ENCODE measurements at places on chromosomes 12 and 14.
A peak's percentile ranks its signal among the peaks of the same experiment; 100 is the strongest.

DNA sequence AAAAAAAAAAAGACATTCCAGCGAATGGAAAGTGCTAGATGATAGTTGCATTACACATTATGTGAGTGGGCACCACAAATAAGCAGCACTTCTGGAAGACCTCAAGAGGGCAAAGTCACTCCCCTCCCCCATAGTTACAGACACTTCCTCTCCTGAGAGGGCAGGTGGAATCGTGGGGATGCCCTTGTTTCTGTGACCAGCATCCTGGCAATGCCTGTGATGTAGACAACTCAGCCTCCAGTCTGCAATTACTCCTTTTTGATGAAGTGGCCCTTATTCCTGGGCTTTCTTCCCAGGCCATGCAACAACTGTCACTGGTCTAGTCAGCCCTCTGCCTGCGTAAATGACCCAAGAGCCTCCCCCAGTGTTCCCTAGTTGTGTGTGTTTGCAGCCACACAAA lies 104.8 kb downstream of the VRK1 start:
- no peak for DNase-seq

DNA sequence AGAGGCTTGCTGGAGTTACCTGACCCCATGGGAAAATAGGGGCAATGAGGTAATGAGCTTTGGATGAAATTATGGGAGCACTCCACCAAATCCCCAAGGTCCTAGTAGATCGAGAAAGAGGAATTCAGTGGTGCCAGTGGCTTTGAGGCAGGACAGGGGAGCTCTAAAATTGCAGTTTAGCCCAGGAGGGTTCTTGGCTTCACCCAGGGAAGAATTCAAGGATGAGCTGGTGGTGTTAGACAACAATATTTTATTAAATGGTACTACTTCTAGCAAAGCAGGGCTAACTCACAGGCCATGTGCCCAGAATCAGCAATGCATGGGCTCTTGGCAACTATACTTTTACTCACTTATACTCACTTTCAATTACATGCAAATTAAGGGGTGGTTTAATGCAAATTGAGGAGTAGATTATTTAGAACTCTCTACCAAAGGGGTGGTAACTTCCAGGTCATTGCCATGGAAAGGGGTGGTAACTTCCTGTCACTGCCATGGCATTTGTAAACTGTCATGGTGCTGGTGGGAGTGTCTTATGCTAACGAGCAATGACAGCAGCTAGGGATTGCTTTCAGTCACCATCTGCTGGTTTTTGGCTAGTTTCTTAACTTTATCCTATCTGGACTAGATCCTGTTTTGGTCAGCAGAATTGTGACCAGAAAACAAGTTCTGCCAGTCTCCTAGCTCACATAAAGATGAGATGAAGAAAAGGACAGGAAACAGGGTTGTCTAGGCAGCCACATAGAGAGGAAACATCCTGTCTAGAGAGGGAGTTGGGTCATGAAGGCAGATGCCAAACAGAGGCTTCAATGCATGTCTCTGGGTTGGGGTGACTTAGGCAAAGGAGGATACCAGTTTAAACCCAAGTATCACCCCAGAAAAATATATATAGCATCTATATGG lies 64.7 kb downstream of the ZNF641 start:
- DNase-seq: peak; percentile 42

DNA sequence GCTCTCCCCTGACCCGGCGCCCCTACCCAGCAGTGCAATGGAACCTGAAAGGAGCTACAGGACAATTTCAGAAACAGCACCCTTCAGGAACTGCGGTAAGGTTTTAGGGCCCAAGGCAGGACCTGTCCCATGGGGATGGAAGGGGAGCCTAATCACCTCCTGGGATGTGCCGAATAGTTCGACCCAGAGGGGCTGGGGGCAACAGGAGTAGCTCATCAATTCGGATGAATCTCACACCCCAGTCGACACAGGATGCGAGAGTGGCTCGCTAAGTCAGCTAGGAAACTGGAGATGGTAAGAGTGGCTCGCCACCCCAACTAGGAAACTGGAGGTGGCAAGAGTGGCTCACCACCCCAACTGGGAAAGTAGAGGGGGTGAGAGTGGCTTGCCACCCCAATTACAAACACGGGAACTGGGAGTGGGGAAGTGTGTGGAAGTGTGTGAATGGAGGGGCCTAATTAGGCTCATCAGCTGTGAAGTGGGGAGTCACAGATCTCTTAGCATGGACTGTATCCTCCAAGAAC lies 57.1 kb downstream of the DHRS2 start:
- no peak for DNase-seq

DNA sequence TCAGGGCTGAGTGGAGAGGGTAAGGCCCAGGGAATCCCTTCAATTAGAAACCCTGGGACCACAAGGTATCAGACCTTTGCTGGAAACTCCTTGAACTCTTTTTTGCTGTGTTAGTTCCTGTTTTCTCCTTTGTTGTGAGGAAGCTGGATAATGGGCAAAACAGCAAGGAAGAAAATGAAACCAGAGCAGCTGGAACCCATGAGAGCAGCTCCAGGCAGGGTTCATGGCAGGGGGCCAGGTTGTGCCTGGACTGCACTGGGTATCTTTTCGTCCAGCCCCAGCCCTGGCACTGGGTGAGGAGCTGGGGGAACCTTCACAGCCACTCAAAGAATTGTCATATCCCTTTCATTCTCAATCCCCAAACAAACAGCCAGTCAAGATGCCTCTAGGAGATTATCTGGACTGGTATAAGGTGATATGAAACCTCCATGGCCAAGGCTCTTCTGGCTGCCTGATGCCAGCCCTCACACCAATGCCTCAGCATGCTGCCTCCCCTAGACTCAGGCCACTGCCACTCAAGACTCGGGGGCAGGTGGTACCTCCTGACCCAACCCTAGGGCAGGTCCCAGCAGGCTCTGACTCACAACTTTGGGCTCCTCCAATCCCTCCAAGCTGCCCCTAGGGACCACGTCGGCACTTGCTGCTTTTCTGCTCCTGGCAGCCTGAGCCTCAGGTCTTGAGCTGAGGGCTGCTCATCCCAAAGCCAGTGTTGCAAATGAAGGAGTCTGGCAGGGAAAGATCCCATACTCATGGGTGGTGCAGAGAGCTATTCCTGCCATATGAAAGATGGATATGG lies 16.5 kb downstream of the FAM186B start:
- peak; percentile 5 for DNase-seq

- DNase-seq: no peak
Measured at GRCh38 chr12:87812681-87813080, 216.5 kb downstream of the C12orf50 start.

DNA sequence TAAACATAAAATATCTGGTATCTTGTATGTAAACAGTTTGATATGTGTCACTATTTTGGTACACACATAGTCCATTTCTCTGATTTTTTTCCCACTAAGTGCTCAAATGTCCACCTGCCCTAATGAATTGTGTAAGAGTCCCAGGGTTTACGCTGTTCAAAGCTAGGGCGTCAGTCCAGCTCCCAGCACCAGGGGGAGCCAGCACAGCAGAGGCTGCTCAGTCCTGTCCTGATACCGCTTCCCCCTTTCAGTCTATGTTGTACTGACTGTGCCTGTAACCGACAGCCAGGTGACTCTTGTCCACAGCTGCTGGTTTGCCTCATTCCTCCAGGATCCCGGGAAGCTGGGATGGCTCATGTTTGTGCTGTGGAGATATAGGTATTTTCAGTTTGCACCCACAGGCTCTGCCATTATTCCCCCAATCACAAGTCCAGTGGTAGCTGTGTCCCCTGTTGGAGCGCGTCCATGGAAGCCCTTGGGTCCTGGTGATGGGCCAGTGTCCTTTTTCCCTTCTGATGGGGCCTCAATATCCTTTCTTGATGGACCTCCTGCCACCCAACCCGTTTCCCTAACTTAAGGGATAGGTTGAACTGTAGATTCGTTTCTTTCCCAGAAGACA lies 242.0 kb downstream of the NEDD1 start:
- peak; percentile 67 for DNase-seq

DNA sequence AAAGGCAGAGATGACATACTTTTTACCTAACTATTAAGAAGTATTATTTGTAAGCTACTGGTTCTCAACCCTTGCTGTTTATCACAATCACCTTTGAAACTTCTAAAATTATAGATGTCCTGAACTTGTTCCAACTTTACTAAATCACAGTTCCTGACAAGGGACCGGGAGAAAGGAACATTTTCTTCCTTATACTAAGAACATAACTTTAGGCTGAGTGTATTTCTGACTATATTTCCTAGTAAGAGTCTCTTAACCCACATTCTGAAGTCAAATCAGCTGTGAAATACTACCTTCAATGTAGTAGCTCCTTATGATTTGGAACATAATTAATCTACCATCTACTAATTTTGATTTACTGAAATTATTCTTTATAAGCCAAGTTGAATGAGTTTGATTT lies 80.2 kb downstream of the BAZ1A start:
- no peak for DNase-seq

GRCh38 chr12:110935588-110935987 lies 15.2 kb upstream of the MYL2 start:
- no peak for DNase-seq

DNA sequence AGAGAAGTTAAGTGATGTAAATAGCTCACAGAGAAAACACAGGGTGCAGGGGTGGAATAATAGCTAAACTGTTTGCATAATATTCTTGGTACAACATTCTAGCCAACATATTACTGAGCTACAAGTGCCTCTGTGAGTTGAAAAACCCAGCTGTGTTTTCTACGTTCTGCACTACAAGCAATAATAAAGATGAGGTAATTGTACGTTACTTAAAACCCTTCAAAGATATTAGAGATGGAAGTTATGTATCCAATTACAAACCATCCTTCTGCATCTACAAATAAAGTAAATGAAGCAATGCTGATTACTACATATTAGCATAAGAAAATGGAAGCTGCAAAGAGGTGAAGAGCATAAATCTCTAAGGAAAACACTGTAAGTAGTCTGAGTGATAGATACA lies 271.4 kb downstream of the SSPN start:
- DNase-seq: no peak

DNA sequence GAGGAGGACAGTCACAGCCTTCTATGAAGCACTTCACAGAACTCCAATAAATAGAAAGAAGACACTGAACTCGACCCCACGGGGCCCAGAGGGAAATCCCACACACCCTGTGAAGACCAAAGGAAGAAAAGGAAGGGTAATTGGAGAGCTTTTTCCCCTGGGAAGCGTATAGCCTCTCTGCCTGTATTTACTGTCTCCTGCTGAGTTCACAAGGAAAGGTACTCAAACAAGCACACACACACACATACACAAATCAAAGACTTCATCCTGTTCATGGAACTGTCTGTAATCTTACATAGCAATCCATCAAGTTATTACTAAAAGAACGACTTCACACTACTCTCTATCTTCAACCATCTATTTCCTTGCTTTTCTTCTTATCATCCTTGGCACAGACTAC lies 15.3 kb downstream of the FOXN3 start:
- no peak for DNase-seq

GRCh38 chr14:71737760-71738159 lies 194.5 kb upstream of the RGS6 start:
- no peak for DNase-seq

DNA sequence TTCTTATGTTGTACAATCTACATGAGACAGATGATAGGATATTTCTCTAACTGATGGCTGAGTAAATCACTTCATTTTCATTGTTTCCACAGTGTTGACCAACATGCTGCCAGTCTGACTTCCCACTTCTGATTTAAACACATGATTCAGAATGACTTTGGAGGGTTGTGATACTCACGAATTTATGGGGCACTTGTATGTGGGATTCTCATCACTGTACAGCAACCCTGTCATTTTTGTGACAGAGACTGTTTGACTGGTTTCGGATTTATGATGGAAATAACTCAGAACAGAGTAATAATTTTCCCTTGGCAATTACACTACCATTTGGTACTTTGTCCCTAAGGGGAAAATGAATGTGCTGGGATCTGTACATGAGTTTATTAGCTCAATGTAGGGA lies 333.8 kb downstream of the TRHDE start:
- DNase-seq: no peak

DNA sequence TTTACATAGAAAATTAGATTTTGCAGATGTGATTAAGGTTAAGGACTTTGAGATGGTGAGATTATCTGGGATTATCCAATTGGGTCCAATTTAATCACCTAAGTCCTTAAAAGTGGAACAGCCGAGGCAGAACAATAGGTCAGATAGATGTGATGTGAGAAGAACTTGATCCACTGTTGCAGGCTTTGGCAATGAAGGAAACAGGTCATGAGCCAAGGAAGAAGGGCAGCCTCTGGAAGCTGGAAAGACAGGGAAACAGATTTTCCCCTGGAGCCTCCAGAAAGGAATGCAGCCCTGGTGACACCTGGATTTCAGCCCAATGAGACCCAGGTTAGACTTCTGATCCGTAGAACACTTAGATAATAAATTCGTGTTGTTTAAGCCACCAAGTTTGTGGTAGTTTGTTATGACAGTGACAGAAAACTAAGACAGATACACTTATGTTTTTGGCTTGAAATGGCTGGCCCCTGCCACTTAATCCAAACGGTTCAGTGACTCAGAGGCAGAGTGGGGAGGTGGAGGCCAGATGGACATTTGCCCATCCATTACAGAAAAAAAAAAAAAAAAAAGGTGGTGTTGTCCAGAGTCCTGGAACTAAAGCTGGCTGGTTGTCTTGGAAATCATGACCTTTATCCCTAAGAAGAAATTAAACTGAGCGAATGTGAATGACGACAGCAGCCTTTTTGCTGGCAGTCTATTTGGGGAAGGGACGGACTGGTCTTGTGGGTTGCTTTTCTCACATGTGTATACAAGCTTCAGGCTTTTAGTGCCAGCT lies 181.9 kb upstream of the NRXN3 start:
- no peak for DNase-seq

GRCh38 chr12:52122540-52122871 lies 43.0 kb downstream of the SMIM41 start:
- no peak for DNase-seq

- DNase-seq: no peak
Measured at GRCh38 chr12:54162741-54163140, 26.0 kb downstream of the SMUG1 start.

- no peak for DNase-seq
Measured at GRCh38 chr14:95046711-95047681, 110.3 kb downstream of the DICER1 start.

- DNase-seq: no peak
Measured at GRCh38 chr14:31605702-31606101, 44.5 kb downstream of the NUBPL start.

- no peak for DNase-seq
Measured at GRCh38 chr14:93898081-93898611, 29.0 kb upstream of the FAM181A start.

- no peak for DNase-seq
Measured at GRCh38 chr14:34172550-34173368, 221.9 kb upstream of the EGLN3 start.

DNA sequence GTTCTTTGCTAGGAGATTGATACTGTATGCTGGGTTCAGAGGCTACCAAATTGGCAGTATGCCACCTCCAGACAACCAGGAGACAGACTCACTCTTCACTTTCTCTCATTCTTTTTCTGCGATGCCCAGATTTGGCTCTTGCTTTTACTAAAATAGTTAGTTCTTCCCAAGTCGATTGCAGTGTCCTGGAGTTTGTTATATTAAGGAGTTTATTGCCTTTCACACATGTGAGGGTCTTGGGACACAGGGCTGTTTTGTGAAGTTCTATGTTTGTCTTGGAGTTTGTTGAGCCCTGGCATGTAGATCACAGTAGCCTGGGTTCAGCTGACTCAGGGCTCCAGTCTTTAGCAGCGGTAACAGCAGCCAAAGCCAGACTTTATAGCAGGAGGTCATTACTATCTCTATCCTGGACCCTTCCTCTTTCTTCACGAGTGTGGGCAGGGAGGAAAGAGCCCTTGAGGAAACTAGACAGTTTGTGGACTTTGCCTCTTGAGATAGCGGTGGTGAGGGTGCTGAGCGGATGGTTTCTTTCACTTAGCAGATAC lies 1.6 kb downstream of the MLEC start:
- DNase-seq: peak; percentile 50

- no peak for DNase-seq
Measured at GRCh38 chr12:110349096-110349495, 54.4 kb downstream of the ANAPC7 start.

Data from common myeloid progenitor, CD34-positive (primary cell).